ENCODE measurements at places on chromosomes 12 and 14.
A peak's percentile ranks its signal among the peaks of the same experiment; 100 is the strongest.

- DNase-seq = no peak
These were observed 163.5 kb downstream of the KIF26A start for GRCh38 chr14:104301731-104302460.

DNA sequence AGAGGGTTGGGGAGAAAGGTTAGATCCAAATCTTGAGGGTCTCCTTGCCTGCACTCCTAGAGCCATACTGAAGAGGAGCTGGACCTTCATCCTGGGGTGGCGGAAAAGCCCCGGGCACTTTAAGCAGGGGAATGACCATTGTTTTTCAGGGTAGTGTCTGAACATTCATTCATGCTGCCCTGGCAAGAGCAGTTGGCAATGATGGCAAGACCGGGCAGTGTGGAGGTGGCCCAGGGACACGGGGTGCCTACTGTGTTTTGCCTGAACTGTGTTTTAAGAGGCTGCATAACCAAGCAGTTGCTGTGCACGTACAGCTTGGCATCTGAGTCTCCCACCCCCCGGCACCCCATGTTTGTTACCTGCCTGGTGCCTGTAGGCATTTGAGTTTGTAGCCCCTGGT, 14.7 kb downstream of the TPCN1 start:
- no peak for DNase-seq

DNA sequence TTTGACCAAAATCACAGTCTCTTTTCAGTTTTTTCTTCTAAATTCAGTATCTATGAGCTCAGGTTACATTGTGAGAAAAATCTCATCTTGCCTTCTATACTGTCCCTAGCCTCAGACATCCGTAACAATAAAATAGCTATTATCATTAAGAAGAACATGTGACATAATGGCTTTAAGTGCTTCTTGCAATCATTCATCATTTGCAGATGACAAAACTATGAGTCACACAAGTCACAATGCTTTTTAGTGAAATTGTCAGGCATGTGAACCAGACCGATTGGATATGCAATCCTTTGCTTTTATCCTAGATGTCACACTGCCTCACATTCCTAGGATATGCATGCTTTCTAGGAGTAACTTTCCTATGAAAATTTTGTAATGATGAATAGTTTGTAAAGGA, 313.1 kb downstream of the SLC6A15 start:
- no peak for DNase-seq

DNA sequence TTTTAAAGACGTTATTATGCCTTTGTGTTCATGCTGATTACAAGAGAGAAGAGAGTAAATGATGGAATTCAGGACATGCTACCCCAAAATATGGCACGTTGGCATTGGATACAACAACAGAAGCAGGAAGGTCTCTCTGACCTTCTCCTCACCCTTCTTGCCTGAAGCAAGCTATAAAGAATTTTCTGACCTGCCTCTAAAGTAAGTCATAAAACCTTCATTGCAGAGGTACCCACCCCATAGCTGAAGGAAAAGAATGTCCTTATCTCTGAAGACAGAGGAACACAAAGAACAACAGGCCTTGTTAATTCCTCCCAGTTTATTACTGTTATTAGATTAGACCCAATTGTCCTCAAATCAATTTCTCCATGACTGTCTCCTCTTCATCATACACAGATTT, 176.2 kb downstream of the FBXL14 start:
- no peak for DNase-seq

DNA sequence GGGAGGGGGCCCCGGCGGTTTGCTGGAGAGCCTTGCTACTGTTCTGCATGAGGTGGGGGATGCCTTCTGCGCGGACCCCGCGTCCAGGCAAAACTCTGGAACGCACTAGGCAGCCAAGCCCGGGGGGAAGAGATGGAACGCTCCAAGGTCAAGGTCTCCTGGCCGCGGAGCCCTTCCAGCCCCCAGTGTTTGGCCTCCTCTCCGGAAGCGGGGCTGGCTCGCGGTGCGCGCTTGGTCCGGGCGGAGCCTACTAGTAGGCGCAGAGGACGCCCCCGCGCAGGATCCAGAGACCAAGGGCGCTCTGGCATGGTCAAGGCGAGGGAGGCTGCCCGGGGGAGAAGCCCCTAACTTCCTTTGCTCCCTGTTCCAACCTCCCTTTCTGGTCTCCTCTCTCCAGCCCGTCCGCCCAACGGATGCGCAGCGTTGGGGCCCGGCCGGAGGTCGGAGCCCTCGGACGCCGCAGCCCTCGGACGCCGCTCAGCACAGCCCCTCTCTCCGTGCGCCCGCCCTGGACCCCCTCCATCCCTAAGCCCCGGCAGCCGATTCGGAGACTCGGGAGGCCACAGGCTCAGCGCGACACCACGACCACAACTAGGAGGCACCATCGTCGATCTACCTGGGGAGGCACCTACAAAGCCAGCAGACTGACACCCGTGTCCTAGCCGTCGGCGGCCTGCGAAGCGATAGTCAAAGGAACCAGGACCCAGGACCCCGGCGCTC, 669 bp upstream of the KCNK13 start:
- no peak for DNase-seq

DNA sequence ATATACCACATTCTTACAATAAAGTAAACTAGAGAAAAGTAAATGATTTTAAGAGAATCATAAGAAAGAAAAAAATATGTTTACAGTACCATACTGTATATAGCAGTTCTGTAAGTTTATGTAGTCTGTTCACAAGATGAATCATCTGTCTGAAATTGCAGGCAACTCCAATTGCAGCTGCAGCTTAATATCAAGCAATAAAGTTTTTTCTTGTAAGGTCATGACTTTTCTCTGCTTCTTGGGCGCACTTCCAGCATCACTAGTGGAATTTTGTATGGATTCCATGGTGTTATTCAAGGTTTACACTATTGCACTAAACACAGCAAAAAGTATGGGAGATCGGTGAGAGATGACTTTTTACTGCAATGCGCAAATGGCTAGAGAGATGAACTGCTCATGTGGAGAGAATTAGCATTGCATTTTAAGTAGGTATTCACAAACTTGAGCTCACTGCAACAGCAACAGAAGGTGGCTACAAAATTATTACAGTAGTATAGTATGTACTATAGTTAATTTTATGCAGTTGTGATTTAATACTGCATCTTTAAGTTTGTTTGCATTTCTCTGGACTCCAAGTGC, 445.4 kb upstream of the OR4E1 start:
- DNase-seq = no peak

DNA sequence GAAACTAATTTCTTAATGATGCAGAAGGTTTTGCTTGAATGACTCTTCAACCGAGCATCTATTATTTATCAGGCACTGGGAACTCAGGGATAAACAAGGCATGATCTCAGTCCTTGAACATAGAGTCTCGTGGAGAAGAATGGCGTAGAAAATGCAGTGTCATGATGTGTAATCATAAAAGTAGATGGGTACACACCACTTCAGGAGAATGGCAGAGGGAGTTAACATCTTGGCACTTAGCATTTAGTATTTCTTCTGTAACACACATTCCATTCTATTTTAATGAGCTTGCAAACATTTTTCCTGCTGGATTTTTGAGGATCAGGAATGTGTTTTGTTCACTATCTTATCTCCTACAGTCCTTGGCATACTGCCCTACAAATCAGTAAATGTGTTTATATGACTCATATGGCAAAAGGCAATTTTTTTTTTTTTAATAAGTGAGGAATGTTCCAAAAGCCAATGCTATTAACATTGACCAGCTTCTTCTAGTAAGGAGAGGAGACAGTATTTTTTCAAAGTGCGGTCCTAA, 3.8 kb downstream of the TXNRD1 start:
- DNase-seq = no peak

DNA sequence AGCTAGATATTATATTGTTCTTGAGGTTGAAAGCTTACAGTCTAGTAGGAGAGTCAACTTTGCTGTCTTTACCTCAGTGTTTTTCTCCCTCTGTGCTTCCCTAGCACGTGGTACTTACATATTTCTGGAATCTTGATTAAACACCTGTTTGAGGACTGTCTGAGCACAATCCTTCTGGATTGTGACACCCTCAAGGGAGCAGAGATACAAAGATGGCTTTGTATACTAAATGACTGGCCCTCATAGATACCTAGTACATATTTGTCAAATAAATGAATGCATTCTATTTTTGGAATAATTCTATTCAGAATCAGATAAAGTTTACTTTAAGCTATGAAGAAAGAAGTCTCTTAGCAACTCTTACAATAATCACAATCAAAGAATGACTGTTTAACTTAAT, 113.3 kb downstream of the LRRK2 start:
- DNase-seq = no peak

DNA sequence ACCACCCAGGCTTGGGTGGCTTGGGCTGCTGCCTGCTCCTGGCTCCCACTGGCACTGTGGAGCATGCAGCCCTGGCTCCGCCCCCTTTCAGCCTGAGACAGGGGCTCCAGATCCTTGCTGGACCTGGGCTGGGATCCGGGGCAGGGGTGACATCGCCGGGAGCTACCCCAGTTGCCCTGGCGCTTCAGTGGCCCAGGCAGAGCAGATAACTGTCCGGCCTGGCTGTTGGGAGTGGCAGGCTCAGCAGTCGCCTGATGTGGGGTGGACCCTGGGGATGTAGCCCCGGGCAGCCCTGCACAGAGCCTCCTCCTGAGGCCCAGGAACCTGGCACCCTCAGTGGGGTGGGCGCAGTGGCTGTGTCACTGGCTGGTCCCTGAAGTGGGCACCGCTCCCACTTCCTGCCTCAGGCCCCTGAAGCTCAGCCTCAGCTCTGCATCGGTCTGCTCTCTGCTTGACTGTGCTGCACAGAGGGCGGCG, 57.9 kb downstream of the FUT8 start:
- DNase-seq = no peak

DNA sequence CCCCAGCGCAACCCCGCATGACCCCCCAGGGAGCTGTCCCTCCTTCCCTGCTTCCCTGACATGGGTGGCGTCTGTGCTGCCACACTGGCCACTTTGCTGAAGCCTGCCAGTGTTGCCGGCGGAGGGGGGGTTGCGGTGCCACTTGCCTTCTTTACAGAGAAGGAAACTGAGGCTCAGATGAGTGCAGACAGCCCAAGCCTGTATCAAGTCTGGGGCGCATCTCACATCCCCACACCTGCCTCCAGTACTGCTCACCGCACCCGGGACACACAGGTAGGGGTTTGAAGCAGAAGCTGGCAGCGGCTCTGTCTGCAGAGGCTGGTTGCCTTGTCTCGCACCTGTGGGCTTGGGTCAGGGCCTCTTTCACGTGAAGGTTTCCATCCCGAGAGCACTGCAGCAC, 104.7 kb upstream of the RTL1 start:
- DNase-seq = no peak

DNA sequence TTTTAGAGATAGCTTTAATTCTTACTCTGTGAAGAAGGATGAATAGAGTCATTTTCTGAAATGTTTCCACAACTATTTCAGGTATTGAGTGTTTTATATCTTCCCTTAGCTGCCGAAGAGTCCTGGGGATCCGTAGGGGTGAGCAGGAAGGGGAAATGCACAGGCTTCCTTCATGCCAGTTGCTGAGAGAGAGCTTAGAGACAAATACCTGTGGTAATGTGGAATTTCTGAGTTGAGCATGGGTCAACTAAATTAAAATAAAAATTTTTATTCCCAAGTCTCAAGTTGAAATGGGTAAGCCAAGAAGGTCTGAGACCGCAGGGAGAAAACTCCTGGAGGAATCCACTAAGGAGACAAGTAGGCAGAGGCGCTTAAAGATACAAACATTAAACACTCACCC, 185.7 kb downstream of the DAD1 start:
- DNase-seq = no peak

DNA sequence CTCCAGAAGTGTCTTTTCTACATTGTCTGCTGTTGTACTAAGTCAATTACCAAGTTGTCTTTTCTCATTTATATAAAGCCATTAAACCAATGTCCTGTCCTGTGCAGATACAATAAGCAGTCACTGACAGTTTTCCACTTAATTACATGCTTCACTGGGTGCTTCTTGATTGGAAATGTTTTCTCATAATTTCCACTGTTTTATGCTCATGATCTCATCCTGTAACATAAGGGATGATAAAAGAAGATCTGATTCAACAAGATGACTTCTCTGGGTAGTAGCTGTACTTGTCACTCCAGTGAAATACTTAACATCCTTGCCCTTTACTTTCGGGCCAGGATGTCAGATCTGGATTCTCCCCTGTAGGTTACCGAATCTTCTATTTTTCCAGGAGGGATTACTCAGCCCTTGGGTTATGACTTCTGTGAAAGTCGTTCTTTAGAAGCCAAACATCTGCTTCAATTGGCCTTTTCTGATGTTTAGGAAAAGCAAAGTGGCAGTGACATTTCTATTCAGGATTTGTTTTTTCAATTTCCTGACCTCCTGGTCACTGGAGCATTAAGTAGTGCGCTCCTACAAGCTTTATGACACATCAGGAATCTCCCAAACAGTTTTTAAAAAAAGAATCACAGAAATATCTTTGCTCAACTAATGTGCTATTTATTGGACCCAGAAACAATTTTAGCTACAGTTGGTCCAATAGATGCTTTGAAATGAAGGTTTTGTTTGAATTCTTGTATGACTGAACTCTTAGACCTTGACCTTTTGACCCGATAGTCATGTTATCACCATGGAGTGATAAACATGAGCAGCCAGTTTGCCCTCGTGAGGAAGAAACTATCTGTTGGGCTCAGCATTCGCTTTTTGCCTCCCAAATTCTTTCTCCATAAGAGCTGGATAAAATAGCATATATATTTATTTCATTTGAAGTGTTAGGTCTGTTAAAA, 234.5 kb upstream of the SSTR1 start:
- DNase-seq = no peak

GRCh38 chr12:120056739-120057138, 59.8 kb downstream of the RAB35 start:
- DNase-seq = no peak

DNA sequence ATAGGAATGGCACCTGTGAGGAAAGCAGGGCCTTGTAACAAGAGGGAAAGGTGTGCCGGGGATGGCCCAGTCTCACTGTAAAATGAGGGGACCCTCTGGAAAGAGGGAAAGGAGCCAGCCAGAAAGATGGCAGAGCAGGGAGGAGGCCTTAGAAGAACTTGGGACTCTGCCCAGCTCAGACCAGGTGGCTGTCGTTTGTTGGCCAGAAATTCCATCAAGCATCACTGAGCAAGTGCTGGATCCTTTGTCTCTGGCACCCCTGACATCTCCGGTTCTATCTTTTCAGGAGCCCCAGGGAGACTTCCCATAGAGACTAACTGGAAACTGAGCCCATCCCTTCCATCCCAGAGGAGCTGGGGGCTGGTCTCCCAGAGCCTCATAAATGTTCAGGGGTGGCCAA, 43.3 kb downstream of the DEGS2 start:
- DNase-seq = no peak

- no peak for DNase-seq
These were observed 262.3 kb downstream of the CEP128 start for GRCh38 chr14:80679273-80679672.

DNA sequence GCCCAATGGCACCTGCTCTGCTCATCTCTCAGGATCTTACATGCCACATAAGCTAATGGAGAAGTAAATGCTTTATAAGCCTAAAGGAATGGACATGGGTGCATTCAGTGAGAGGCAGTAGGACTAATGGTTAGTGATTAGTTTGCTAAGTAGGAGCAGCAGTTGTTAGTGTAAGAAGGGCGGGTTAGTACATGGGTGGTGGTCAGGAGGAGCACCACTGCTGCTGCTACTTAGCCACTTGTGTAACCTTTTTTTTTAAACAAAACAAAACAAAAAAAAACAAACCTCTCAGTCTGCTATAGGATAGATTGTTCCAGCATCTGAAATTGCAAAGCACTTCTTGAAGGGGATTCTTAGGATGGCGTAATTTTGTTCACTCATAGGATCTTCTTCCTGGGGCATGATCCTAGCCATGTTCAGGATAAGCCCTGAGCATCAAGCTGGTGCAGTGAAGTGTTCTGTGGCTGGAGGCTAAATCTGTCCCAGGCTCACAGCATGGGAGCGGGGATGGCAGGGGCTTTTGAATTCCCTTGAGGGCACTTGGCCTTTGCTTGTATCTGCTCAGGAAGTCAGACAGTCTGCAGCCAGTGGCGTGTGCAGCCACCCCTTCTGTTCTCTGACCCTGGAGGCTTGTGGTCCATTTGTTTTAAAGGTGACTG, 63.6 kb downstream of the CHST11 start:
- peak; percentile 47 for DNase-seq

Measured in NCI-H1092 (cell line).